ENCODE measurements at places on chromosomes 2 and 18. TPM values are rescaled to one million over a fixed set of nuclear protein-coding genes. Genes with fewer than 3 reads are reported as not detected.

PMAIP1 gene
- 54.7 TPM for total RNA-seq

GRCh38 chr2:118654945-118655344 is 192.5 kb downstream of the EN1 start:
- DNase-seq = no peak

GRCh38 chr2:72864500-72864899 is 22.7 kb upstream of the SPR start:
- DNase-seq = peak; percentile 45

DNA sequence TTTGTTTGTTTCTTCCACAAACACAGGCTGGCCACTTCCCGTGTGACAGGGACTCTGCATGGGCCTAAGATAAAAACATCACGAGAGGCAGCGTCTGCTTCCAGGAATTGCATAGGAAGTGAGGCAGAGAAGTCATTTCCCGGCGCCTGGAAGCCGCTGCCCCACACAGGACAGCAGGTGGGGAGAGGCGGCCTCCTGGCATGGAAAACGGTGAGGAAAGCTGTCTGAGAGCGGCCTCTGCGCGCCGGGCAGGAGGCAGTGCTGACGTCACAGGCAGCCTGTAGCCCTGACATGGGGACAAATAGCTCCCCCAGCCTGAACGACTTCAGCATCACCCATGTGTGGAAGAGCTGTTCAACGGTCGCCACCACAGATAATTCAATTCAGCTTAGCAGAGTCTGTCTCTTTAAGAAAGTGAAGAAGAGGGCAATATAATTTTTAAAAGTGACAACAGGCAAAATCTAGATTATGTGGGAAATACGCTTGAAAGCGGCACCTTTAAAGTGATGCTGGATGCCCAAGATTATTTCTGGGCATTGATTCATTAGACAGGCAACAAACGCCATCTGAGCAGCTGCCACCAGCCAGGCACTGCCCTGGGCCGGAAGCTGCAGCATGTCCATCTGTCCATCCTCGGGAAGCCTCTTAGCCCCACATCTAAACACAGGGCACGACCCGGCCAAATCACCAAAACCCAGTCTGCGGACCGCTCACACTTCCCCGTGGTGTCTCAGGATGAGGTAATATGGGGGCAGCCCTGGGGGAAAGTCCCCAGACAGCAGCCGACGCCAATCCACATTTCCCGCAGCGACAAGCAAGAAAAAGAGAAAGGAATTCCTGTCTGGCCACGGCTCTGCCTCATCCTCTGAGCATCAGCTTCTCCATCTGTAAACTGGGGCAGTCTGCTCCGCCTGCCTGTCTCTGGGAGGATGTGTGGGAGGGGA is 138.9 kb downstream of the PXDN start:
- no peak for DNase-seq

DNA sequence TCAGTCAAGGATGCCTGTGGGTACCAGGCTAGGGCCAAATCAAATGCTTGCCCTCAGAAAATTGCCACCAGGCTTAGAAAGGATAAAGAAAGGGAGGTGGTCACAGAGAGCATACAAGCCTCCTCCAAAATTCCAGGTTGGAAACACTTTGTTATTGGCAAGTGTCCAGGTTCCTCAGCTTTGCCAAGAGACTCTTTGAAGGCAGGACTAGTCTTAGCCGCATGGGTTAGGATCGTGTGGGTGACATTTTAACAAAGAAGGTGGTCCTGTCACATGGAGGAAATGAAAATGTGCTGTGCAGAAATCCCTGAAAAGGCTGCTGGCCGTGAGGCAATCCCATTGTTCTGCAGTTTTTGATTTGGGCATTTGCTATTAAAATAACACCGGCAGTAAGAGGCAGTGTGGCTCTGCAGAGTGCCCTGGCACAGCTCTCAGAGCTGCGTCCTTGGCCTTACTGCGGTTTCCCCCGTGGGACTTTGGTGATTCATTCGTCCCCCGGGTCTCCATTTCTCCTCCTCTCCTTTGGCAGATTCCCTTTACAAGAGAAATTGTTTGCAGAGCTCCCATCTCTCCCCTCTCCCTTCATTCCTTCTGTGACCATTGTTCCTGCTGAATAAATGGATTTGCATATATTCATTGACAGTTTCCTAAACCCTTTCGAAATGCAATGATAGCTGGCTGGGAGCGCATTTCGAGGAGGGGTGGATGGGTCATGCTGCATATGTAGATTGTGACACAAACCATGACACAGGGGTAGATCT is 187.3 kb downstream of the VAPA start:
- no peak for DNase-seq

DNA sequence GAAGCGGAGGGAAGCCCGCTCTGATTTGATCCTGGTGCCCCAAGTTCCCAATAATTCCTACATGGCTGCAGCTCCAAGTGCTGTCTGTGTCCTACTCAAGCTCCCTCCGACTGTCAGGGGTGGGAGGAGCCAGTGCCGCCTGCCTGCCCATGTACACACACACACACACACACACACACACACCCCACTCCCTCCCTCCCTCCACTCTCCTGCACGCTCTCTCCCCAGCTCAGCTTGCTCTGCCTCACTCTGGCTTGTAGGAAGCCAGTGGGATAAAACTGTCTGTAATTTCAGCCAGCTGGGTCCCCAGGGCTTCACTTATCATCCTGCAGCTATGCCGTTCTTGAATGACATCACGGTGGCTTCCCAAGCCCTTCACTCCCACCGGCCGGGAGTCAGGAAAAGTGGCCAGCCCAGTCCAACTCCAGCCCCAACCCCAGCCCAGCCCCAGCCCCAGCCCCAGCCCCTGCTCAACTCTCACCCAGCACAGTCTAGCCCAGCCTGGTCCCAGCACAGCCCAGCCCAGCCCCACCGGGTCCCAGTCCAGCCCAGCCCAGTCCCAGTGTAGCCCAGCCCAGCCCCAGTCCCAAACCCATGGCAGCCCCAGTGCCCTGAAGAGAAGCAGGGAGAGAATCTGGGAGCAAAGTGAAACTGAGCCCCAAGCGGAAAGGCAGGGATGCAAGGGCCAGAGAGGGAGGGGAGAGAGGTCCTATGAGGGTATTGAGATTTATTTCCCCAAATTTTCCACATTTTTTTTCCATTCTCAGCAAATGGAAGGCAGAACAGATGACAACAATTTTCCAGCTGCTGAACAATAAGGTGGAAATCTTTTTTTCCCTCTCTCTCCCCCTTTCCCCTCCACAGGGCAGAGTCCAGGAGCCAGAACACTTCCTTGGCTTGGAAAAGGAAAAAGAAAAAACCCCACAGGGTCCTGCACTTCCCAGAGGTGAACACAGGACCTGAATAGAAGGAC is 144.0 kb downstream of the TNS1 start:
- no peak for DNase-seq

All from activated CD8-positive, alpha-beta memory T cell treated with anti-CD3 and anti-CD28 coated beads, Interleukin-2, amount 10 ng/mL, durations not matched to agents 7 days and 5 days (primary cell).